Stimulated activated CD8-positive, alpha-beta memory T cell treated with anti-CD3 and anti-CD28 coated beads, Interleukin-4, amount 100 ng/mL, for 1 hour (primary cell): ENCODE measurements at places on chromosomes 13 and 19.

GRCh38 chr13:74036373-74036772, 97.8 kb downstream of the KLF12 start:
- DNase-seq, result no peak

GRCh38 chr19:1858412-1859081, 4.8 kb downstream of the KLF16 start:
- DNase-seq, result no peak

- DNase-seq, result no peak
Observed at GRCh38 chr19:14012378-14012915, 6.3 kb upstream of the RFX1 start.

- DNase-seq, result no peak
Observed at GRCh38 chr13:59229861-59230260, 933.9 kb downstream of the DIAPH3 start.

DNA sequence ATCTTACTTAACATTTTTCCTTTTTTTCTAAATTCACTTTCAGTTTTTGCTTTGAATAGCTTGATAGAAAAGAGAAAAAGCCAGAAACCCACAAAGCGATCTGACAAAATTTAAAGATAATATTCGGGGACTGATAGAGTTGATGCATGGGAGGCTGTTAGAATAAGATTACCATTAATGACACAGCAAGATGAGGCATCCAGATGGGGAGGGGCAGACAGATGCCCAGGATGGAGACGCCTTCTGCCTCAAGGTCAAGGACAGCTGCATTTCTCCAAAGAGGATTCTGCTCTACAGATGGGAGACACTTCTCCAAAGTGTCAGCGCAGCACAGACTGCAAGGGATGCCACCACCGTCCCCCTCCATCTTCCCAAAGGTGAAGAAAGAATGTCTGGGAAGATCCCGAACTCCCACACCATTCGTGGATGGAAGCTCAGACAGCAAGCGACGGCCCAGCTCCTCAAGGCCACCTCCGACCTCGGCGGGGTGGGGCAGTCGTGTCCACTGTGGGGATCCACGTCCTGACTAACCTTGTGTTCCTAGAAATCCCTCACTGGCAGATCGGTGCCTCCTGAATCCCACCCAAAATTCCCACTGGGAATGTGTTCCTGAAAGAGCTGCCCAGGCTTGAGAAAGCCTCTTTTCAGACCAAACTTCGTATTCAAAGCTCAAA, 32.9 kb downstream of the NAXD start:
- DNase-seq, result no peak

DNA sequence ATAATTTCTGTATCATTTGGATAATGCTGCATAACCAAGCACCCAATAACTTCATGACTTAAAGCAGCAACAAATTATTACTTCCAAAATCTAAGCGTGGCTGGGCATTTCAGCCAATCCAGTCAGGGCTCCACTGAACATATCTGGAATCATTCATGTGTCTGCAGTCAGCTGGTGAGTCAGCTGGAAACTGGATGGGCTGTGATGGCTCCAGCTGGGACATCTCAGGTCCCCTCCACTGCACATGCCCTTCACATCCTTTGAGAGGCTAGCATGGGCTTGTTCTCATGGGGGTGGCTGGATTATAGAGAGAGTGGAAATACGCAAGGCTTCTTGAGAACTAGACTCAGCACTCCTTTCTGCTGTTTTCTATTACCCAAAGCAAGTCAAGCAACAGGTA, 961.9 kb downstream of the DIAPH3 start:
- DNase-seq, result no peak

GRCh38 chr13:100646030-100646673, 28.4 kb downstream of the TMTC4 start:
- no peak for DNase-seq

DNA sequence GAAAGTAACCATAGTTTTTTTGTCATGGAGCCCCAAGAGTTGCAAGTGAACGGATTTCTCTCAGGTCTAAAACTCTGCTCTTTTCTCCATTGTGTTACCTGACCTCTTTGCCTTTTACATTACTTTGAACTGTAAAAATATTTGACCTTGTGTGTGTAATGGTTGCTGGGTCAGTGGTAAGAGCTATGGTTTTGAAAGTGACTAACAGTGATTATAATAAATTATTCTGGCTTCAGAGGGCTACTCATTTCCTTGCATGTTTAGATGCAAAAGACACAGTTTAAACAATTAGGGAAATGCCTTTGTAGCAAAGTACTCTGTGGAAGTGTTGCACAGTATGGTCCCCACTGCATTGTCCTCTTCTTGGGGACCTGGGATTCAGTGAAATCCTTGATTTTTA, 29.3 kb upstream of the PSG8 start:
- DNase-seq, result no peak

- DNase-seq, result no peak
Observed at GRCh38 chr19:12482509-12482886, 2.1 kb downstream of the ZNF709 start.

GRCh38 chr19:6685962-6686627, 16.1 kb upstream of the TNFSF14 start:
- no peak for DNase-seq

DNA sequence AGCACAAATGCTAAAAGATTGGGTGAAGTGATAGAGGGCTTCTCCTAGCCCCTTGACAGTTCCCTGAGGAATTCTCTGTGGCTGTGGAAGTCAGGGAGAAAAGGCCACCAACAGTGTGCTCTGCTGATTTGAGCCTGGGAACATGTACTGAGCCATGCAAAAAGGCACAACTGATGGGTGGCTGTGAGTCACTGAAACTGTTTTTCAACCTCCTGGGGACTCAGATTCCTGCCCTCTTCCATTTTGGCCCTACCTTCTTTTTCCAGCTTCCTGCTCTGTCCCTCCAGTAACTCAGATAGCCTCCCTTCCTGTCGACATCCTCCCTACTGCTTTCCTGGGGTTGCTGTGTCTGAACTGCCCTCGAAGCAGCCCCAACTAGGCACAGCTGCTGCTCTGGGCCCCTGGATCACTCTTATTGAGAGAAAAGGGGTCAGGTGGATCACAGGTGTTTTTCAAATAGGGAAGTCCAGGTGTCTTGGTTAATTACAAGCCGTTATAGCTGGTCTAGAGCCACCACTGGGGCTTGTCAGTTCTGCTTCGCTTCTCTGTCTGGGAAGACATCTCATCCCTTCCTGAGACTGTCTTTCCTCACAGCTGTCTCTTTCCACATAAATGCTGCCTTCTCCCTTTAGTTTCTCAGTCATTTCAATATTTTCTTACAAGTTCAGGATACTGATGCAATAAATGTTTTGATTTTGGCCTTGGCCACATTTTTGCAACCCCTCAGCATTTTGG, 13.7 kb downstream of the FAM124A start:
- DNase-seq, result no peak

DNA sequence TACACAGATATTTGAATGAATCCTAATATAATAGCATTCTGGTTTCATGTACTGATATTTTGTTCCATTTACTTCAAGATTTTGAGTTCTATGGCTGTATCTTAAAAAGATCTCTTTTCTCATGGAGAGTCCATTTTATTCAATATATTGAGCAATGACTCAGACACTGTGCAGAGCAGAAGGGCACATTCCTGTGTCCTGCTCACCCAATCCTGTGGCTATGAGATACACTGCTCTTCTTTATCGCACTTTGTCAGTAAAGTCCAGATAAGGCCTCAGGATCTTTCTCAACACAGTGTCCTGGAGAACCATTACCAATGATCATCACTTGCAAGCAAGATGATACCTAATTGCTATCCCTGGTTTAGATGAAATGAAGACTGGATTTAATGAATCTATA, 155.0 kb downstream of the CYSLTR2 start:
- no peak for DNase-seq

GRCh38 chr13:49062297-49062896, 86.7 kb downstream of the FNDC3A start:
- no peak for DNase-seq

DNA sequence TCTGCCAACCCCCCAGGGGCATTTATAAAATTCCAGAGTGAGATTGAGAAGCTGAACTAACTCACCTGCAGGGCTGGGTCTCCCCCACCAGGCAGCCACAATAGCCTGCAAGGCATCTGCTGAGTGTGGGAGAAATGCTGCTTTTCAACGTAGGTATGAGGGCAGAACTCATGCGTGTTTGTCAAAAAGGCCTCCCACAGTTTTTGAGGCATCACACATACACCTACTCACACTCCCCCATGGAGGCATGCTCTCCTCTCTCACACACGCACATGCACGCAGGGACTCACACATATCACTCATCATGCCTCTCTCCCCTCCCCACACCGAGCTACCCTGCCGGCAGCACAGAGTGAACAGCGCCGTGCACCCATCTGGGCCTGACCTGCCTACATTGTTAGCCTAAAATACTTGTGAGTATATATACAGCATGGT, 390.5 kb downstream of the FGF9 start:
- peak; percentile 13 for DNase-seq

- peak; percentile 29 for DNase-seq
Observed at GRCh38 chr13:46126552-46127357, 21.9 kb upstream of the CPB2 start.

DNA sequence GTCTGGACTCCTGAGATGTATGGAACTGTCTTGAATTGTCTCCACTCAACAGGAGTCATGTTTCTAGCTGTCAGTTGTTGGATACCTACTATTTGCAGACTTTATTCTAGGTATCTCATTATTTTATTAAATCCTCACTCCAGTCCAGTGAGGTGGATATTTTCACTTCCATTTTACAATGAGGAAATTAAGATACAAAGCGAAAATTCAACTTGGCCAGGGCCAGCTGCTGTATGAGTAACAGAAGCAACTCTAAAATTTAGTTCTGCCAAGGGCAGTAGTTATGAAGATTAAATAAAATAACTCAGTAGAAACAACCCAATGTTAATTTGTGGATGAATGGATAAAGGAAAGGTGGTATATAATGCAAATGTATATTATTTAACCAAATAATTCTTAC, 12.6 kb upstream of the NDFIP2 start:
- DNase-seq, result no peak

DNA sequence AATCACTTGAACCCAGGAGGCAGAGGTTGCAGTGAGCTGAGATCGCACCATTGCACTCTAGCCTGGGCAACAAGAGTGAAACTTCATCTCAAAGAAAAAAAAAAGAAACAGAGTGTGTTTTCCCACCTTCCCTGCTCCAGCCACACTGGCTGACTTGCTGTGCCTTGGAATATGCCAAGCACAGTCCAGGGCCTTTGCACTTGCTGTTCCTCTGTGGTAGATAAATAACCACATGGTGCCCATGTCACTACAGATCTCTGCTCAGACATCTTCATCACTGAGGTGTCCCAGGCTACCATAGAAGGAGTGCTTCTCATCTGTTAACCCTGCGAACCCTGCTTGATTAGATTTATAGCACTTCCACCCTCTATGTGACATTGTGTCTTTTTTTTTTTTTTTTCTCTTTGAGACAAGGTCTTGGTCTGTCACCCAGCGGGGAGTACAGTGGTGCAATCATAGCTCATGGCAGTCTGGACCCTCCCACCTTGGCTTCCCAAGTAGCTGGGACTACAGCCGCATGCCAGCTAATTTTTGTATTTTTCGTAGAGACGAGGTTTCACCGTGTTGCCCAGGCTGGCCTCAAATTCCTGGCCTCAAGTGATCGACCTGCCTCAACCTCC, 10.4 kb downstream of the SMARCA4 start:
- DNase-seq, result no peak

- DNase-seq, result no peak
Observed at GRCh38 chr13:79654520-79654919, 173.6 kb downstream of the NDFIP2 start.

- DNase-seq, result no peak
Observed at GRCh38 chr13:71912524-71912923, 45.5 kb upstream of the DACH1 start.

DNA sequence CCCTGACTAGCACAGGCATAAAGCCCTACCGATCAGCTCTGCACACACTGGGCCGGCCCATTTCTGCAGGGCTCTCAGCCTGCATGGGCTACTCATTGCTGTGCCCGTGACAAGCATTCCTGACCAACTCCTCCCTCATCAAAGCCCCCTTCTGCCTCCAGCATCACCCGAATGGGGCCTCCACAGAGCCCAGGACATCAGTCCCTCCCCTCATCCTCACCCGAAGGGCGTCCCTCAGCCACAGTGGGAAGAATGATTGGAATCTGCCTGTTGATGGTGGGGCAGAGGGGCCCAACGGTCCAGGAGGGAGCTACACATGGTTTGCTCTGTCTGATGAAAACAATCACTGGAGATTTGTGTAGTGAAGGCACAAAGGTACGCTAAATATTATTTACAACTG, 43.8 kb downstream of the SERP2 start:
- DNase-seq, result no peak

DNA sequence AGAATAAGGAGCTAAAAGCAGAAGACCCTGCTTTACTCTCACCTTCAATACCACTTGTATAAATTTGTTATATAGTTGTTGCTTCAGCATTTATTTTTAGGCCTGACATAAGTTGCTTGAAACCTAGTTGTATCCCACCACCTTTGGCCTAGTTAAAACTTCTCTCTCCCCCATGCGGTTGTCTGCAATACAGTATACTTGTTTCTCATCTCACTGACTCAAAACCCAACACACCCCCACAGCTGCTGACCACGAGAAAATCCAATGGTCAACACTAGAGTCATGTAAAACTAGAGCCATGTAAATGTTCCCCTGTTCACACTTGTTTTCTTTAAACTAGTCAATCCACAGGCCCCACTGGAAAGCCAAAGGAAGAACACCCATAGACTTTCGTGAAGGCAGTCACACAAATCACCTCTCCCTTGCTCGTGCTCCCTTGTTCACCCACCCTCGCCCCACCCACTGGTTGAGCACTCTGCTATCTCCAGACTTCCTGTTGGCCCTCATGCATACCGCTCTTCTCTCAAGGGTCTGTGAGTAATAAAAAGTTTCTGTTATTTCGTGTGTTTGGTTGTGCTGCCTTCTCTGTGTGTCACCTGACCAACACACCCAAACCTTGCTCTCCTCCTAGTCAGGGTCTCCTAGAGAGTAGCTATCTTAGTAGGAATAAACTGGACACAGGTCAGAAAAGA, 12.9 kb upstream of the CCDC169 start:
- no peak for DNase-seq

GRCh38 chr19:32256341-32256975, 89.0 kb upstream of the ZNF507 start:
- no peak for DNase-seq

- no peak for DNase-seq
Observed at GRCh38 chr19:53463263-53463662, 4.3 kb upstream of the ZNF813 start.

DNA sequence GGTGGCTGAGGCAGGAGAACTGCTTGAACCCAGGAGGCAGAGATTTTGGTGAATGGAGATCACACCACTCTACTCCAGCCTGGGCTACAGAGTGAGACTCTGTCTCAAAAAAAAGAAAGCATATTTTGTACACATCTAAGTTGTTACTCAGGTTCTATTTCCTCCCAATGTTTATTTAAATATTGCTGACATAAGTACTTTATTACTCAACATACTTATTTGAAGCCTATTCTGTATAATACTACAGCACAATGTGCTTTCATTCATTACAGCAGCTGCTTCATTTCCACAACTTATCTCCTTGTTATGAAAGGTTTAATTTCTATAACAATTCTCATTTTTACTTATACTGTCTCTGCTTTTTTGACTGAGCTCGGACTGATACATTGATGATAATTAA, 495.7 kb downstream of the SLITRK1 start:
- no peak for DNase-seq

- DNase-seq, result no peak
Observed at GRCh38 chr13:112926003-112926402, 43.0 kb upstream of the MCF2L start.

- no peak for DNase-seq
Observed at GRCh38 chr13:90951663-90952062, 395.8 kb upstream of the MIR17HG start.

- no peak for DNase-seq
Observed at GRCh38 chr19:41324231-41324702, 14.3 kb downstream of the CCDC97 start.

GRCh38 chr19:57317503-57317902, 2.8 kb upstream of the ZNF543 start:
- no peak for DNase-seq
